NCI-H1092 (cell line): ENCODE measurements at places on chromosomes 13 and 19.

GRCh38 chr13:112330479-112331381 is 45.4 kb upstream of the SPACA7 start:
- no peak for DNase-seq

DNA sequence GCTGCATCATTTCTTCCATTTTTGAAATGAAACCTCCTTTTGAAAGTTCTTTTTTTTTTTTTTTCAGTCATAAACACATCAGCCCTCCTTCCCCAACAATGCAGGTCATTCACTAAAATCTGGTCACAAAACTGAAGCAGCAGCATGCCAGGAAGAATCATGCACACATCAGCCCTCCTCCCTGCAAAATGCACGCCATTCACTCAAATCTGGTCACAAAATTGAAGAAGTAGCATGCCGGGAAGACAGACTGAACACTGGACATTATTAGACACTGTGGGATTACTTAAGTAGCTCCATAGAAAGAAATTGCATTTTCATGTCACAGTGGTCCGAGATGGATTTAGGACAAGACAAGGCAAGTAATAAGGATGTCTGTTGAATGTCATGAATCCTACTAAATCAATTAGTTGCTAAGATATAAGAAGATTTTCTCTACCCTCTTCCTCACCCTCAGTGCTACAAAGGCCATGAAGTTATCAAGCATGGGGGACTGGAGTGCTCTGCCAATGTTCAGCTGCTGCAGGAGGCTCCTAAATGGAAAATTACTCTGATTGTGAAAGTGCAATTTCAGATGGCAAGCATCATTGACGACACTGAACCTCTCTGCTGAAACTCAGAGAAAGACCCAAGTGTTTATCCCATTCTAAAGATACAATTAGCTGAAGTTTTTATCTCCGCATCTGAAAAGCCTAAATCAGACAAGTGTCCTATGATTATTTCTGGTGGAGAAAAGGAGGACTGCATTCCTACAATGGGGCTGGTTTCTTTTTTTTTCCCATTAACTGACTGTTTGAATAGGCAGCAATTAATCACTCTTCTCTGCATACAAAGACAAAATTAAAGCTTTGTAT is 913.2 kb downstream of the DIAPH3 start:
- DNase-seq: no peak

- DNase-seq: no peak
Observed at GRCh38 chr19:48627201-48627864, 8.0 kb downstream of the SPHK2 start.

DNA sequence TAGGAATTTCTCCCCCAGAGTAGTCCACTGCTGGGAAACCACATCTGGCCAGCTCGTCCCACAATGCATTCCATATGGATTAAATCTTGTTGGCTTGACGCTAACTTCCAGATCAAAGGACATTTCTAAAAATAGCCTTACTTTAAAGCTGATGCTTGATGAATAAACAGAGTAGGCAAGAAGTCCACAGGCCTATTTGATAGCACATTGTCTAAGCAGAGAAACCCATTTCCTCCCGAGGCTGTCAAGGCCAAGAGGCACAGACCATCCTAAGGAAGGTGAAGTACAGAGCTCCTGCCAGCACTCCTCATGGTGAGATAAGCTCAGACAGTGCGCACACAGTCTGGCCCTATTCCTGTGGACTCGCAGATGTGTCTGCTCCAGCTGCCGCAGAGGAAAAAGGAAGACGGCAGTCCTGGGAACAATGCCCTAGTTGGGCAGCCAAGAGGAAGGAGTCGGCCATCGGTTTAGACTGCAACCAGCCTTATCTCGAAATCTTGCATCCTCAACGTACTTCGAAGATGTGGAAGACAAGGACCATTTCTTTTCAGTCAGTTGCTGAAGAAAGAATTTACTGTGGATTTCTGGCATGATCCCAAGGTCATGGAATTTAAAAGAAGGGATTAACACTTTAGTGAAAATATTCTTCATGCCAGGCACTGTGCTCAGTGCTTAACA is 156.8 kb downstream of the RGCC start:
- DNase-seq: no peak

DNA sequence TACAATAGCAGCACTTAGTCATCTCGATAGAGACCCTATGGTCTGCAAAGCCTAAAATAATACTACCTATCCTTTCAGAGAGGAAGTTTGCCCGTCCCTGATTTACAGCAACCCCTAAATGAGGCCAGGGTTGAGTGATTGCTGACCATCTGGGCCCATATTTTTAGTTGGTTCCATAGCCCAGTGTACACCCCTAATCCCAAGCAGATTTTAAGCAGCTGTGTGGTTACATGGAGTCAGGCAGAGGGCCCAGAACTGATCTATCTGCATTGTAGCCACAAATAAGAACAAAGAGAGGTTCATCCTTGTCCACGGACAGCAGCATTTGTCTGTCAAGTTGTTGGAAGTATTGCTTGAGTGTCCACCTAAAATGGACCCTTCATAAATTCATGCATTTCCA is 148.2 kb downstream of the DCT start:
- no peak for DNase-seq

- no peak for DNase-seq
Observed at GRCh38 chr19:45492627-45493470, 4.0 kb downstream of the RTN2 start.

DNA sequence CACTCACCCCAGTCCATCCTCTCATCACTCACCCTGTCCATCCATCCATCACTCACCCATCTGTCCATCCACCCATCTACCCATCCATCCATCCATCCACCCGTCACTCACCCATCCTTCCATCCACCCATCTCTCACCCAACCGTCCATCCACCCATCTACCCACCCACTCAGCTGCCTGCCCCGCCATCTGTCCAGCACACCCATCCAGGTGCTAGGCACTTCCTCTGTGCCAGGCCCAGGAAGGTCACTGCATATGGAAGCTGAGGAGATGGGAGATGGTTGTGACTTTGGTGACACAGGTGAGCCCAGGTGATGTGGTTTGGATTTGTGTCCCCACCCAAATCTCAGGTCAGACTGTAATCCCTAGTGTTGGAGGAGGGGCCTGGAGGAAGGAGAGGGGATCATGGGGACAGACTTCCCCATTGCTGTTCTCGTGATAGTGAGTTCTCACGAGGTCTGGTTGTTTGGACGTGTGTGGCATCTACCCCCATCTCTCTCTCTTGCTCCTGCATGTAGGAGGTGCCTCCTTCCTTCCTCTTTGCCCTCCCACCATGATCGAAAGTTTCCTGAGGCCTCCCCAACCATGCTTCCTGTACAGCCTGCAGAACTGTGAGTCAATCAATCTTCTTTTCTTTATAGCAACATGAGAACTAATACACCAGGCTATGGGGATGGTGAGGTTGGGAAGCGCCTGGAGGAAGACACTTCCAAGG is 15.9 kb upstream of the C13orf46 start:
- no peak for DNase-seq

DNA sequence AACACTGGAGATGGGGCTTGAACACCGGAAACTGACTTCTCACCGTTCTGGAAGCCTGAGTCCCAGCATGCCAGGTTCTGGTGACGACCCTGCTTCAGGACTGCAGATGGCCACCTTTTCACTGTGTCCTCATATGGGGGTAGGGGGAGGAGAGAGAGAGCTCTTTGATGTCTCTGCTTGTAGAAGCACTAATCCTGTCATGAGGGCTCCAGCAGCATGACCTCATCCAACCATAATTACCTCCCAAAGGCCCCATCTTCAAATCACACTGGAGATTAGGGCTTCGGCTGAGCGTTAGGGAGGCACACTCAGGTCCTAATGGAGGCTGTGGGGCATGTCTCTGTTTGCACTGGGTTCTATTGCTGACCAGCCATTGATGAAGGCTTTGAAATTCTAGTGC is 255.3 kb downstream of the TEX29 start:
- no peak for DNase-seq

- DNase-seq: no peak
Observed at GRCh38 chr13:53013113-53013512, 15.5 kb upstream of the OLFM4 start.

DNA sequence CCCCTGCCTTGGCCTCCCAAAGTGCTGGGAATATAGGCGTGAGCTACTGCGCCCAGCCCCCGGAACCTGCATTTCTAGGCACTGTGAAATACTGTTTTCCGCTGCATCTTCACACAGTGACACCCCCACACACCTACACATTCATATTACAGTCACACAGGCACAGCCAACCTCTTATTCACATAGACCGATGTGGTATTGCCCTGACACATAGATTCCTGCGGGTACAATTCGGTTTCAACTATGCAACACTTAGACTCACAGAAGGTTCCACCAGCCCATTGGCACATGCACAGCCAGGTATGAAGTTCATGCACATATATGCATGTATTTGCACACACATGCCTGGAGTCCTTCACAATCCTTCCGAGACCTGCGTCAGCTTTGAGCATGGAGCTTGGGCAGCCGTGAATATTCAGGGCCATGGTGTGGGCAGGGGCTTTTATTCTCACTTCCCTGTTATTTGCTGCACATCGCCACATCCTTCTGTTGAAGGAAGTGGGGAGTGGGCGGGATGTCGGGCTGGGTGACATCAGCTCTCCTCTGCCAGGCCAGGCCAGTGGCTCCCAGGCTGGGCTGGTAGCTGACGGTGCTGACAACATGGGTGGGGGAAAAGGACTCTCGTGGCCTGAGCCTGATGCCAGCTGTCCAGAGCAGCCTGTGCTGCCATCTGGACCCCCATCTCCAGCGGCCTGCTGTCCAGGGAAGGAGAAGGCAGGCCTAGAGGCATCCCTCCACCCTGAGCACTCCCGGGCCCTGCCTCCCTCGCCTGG is 5.4 kb upstream of the CDC37 start:
- DNase-seq: no peak

- no peak for DNase-seq
Observed at GRCh38 chr13:43293008-43293407, 269.6 kb downstream of the DNAJC15 start.

GRCh38 chr13:47420568-47420967 is 523.7 kb upstream of the HTR2A start:
- DNase-seq: no peak

GRCh38 chr13:98919566-98919965 is 58.3 kb downstream of the DOCK9 start:
- no peak for DNase-seq

DNA sequence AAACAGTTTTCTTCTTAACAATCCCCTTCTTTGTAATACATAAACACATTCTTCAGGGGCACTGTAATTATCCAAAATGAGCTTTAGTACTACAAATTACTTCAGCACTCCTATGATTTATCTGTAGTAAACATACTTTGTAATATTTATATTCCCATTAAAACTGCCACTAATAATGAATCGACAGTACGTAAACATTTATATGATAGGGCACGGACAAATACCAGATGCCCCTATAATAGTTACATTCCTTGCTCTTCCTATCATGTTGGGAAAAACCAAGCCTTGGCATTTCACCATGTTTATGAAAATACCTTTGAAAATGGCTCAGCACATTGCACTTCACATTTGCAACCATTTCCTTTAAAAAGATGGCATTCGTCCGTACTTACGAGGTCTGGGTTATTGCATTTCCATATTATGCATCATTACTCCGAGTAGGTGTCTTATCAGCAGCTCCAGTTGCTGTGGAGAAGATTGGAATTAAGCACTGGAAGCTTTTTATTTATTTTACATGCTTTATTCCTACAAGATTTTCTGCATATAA is 1043.4 kb downstream of the DIAPH3 start:
- DNase-seq: no peak

DNA sequence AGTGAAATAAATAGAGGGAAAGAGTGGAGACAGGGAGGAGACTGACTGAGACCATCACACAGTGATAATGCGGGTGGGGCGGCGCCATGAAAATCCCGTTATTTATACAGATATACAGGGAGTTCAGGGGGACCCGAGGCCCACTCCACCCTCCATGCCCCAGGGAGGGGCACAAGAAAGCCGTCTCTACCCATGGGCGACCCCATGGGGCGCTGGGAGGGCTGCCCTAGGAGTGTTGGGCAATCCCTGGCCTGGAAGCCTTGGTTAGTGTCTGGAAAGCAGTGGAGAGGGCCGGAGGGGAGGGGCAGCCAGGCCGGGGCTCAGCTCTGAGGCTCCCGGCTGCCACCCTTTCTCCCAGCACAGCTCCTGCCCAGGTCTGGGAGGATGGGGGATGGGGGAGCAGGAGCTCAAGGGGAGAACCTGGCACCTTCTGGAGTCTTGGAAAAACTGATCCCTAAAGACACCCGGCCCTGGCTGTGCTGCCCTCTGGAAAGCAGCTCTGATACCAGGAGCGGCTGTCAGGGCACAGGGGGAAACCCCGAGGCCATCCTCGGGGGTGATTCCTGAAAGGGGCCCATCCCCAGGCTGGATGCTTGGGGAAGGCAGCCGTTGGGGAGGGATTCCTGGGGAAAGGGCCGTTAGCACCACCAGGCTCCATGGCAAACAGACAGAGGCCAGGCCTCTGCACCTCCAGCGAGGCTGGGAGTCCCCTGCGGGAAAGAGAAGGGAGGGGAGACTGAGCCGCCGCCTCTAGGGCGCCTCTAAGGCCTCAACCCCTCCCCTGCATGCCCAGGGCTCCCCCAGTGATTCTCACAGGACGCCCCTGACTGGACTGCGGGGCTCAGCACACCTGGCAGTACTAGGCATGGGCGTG is 3.0 kb upstream of the PRKD2 start:
- no peak for DNase-seq

DNA sequence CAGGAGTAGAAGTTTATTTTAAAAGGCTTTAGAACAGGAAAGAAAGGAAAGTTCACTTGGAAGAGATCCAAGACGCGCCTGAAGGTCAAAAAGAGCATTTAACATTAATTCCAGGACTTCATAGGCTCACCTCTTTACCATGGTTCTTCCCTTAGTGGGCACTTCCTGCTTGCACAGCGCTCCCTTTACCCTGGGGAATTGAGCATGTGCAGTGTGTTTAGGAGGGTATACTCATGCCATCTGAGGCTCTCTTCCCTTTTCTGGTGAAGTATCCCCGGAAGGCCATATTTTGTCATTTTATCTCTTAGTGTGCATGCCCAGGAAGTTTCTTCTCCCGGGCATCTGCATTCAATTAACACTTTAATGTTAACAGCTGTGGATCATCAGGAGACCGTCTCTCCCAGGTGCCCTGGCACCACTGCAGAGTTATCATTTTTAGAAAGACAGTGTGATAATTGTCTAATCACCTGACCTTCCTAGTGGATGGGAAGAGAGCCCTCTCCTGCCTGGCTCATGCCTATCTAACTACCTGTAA is 66.1 kb upstream of the ABCC4 start:
- peak; percentile 18 for DNase-seq

GRCh38 chr19:7512400-7512851 is 3.5 kb upstream of the ZNF358 start:
- DNase-seq: no peak
